ENCODE measurements at places on chromosomes 12 and 14.
A peak's percentile ranks its signal among the peaks of the same experiment; 100 is the strongest.

DNA sequence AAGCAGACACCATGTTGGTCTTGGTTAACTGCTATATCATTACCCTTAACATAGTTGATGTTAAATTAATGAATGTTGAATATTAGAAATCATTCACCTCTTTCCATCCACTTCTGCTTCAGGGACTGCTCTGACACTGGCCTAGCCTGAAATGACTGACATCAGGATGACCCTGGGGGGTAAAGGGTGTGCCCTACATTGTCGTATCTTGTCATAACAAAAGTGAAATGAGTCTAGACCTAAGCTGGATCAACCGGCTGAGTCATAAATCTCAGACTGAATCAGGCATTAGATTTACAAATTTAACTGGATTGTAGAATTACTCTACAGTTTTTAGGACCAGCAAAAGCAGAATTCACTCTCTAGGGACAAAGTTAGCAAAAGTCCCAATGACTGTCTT lies 35.3 kb downstream of the KICS2 start:
- DNase-seq: no peak

GRCh38 chr12:45666396-45666795 lies 63.1 kb upstream of the ARID2 start:
- no peak for DNase-seq

DNA sequence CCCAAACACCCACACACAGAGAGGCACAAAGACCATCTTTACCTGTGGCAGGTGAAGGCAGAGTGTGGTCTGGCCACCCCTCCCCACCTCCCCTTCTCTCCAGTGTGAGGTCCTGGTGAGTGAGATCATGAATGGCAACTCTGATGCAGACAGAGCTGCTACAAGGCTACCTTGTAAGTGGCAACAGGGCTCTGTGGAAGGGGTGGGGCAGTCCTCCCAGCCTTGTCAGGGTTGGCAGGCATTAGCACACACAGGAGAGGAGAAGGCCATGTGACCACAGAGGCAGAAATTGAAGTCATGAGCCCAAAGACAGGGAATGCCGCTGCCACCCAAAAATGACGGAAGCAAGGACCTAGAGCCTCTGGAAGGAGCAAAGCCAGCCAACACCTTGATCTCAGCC lies 30.7 kb downstream of the VWF start:
- DNase-seq: no peak

DNA sequence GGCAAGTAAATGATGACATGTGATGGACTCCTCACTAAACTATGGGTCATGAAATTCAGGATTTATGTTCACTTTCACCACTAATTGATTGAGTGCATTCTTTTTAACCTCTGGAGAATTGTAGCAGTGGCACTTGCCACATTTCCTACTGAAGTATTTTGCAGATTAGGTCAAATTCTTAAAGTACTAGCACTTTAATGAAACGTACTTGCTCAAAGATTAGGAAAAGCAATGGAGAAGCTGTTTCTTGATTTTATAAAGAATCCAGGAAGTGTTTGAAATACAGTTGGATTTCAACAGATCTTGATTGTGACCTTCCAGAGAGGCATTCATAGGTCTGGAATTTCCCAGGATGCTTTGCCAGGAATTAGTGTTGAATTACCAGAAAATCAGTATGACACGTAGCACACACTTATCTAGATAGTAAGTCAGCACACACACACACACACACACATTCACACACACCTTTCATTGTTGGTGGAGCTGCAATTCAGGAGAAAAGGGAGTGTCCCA lies 162.6 kb downstream of the MYRFL start:
- DNase-seq: no peak

DNA sequence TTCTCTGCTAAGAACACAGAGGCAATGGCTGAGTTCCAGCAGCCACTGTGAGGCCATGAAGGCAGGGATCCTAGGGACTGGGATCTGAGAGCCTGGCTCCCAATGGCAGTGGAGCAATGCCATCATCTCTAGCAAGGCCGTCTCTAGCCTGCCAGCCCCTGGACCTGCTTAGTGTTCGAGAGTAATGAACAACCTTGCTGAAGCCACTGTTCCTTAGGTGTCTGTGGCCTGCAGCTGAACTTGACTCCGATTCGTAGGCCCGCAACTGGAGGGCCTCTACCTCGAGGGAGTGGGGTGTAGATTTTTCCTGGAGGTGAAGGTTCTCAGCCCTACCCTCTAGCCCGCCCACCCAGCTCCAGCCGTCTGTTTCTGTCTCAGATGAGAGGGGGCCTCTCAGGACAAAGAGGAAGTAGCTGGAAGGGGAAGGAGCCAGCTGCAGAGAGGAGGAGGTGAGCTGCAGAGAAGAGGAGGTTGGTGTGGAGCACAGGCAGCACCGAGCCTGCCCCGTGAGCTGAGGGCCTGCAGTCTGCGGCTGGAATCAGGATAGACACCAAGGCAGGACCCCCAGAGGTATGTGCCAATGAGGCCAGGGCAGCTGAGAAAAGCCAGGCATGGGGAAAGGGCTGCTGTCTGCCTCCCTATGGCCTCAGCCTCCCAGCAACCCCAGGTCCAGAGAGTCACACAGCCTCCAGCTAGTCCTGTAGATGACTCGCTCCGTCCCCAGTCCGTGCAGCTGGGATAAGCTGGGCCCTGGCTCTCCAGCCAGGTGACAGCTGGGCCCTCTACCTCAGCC lies at the start of gene PLD4:
Gene PLD4, plus strand, starts transcription at position 459 of the 793 bp plus-strand sequence. CDS start 2,262 bp downstream, outside the sequence.
- DNase-seq: no peak

DNA sequence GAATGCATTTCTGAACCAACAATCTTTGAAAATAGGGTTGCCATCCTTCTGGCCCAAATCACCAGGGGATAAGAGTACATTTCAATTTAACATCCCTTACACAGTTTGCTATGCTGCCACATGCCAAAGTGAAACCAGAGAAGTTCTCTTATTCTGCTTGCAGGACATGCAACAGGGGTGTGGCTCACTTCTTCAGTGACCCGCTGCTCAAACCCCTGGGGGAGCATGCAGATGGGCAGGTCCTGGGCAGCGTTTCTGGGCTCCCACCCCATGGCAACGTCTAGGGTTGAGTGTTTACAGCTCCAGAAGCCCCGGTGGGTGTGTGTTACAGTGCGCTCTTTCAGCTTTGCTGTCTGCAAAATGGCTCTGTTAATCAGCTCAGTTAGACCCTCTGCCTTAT lies 1306.3 kb upstream of the TMEM132C start:
- no peak for DNase-seq

- DNase-seq: no peak
These were observed 60.1 kb upstream of the EIF5 start for GRCh38 chr14:103273745-103274615.

DNA sequence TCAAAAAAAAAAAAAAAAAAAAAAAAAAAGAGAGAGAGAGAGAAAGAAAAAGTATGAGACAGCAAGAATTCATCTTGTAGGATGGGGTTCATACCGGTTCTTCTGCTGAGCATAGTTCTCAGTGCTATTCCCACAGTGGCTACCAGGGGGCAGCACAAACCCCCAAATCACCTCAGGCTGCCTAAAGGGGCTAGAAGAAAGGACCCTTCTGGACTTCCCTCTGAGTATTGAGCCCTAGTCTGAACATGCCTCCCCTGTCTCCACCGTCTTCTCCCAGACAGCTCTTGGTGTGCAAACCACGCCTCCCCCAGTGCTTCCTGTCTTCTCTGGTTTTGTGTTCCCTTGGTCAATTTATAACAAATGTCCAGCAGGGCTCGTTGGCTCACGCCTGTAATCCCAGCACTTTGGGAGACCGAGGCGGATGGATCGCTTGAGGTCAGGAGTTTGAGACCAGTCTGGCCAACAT lies 31.3 kb upstream of the SMUG1 start:
- peak; percentile 54 for DNase-seq

DNA sequence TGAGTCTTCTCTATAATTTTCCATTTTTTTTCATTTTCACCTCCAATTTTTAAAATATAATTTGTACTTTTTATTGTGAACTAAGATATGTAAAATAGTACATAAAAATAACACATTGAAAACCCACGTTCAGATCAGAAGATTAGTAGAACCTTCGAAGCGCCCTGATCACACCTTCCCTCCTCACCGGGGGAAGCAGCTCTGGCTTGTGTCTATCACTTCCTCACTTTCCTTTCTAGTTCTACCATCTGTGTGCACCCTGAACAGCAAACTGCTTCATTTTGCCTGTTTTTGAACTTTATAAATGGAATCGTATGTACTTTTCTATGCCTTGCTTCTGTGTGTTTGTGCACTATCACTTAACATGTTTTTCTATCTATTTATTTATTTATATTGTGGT lies 11.8 kb upstream of the CD27 start:
- DNase-seq: no peak

GRCh38 chr14:104431929-104432541 lies 147.5 kb upstream of the C14orf180 start:
- no peak for DNase-seq

- DNase-seq: no peak
These were observed 48.8 kb upstream of the PAPLN start for GRCh38 chr14:73188501-73188911.

- DNase-seq: no peak
These were observed 102.0 kb downstream of the FSCB start for GRCh38 chr14:44405011-44405486.

DNA sequence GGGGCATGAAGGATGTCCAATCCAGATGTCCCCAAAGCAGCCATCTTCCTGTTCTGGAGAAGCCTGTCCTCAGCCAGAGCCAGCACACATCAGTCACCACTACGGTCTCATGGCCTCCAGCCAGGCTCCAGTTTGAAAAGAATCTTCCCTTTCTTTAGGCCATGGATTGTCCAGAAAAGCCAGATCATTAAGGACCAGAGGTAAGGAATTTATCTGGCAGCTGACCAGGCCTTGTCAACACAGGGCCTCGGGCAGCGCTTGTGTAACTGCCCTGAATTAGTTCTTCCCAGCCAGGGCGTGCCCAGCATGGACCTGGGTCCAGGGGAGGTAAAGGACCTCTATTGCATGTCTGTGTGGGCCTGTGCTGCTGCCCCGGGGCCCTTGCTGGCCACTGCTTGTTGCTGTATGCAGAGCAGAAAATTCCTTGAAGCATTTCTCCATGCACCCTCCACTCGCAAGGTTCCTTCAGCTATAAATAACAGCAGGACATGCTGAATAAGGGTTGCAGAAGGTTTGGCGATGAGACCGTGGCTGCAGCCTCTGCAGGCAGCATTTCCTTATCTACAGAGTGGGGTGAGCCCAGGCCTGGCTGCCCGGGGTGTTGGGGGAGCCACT lies 21.7 kb upstream of the VPS37B start:
- no peak for DNase-seq

- no peak for DNase-seq
These were observed 272.5 kb downstream of the SLC15A4 start for GRCh38 chr12:128551266-128551665.

DNA sequence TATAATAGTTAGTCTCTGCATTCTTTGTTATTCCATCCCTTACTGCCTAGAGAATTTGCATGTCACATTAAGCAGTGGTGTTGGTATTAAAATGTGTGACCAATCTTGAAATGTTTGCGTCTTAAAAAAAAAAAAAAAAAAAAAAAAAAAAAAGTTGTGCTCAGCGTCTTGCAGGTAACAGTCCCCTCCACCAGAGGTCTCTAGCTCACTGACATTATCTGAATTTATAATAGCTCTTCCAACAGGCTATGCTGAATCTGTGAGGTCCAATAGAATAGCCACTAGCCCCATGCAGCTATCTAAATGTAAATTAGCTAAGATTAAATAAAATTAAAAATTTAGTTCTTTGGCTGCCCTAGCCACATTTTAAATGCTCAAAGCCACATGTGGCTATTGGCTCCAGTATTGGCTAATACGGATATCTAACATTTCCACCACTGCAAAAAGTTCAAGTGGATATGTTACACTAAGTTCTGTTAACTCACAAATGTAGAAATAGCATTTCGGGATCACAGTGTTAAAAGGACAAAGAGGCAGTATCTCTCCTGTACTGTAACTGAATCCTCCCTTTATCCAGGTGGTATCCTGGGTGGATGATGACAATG lies 28.7 kb downstream of the NKX2-8 start:
- DNase-seq: no peak

All from T-helper 9 cell (primary cell).